GM23248 (cell line): ENCODE measurements at places on chromosomes 5 and 9.

DNA sequence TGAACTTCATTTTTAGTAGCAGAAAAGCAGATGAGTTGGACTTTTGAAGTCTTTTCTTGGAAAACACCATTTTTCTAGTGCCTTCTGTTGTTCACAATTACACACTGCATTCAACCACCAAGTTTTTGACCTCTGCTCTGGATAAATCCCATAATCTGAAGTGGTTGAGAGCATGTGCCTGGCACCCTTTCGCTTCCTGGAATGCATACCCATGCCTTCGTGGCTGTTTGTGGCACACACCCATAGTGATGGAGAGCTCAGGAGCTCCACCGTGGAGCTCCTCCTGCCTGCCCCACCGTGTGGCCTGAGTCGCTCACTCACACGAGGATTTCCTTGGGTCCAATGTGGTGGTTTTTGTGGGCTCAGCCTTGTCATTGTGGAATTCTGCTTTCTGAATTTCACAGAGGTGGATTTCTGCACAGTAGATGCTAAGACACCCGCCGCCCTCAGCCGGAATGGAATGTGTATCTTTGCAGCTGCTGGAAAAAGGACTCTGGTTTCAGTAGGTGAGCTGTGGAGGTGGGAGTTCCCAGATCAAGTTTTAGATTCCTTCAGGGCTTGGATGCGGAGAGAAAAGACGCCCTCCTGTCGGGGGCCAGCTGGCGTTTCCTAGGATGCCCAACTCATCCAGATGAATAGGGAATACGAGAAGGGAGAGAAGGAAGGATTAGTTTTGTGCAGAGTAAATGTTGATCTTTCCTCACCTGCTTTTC, 500.4 kb downstream of the IRX1 start:
- H3K27me3 ChIP-seq: no peaks in the 10 kb centered on the region
- H3K36me3 ChIP-seq: no peaks in the 10 kb centered on the region
- H3K27ac ChIP-seq: no peak overlapping the region
- no peak overlapping the region for H3K4me3 ChIP-seq
- H3K4me1 ChIP-seq: no peaks in the 10 kb centered on the region

DNA sequence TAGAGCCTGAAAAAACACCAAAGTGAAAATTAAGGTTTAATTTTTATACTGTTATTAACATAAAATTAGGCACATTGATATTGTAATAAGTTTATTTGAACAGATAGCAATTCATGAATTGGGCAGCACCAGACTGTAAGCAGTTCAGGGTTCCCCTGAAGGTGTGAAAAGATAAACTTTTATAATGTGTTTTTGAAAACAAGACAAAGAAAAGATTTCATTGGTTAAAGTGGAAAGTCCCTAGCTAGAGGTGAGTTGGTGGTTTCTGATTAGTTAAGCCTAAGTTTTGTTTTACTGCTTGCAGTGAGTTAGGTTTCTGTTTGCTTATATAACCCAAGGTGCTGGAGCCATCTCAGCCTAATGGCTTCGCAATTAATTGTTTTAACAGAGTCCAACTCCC, 96.5 kb upstream of the RPS23 start:
- no peaks in the 10 kb centered on the region for H3K36me3 ChIP-seq
- no peaks in the 10 kb centered on the region for H3K4me1 ChIP-seq
- H3K27me3 ChIP-seq: no peaks in the 10 kb centered on the region
- H3K4me3 ChIP-seq: no peak overlapping the region

DNA sequence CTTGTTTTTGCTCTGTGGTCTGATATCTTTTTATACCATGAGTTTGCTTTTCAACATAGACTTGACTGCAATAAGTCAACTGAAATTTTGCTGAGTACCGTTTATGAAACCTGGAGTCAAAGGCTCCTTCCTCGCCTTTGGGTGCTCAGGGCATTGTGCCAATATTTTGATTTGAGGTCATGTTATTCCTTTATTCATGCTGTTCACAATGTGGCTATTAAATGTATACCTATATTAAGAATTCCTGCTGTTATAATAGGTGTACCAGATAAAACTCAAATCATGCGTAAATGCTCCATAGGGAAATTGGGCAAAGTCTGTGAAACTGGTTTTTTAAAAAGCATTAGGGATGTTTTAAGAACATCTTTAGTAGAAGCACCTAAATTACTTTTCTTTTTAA, 334.0 kb upstream of the NUDT12 start:
- H3K27me3 ChIP-seq: no peaks in the 10 kb centered on the region
- H3K27ac ChIP-seq: no peak overlapping the region
- no peaks in the 10 kb centered on the region for H3K4me1 ChIP-seq

DNA sequence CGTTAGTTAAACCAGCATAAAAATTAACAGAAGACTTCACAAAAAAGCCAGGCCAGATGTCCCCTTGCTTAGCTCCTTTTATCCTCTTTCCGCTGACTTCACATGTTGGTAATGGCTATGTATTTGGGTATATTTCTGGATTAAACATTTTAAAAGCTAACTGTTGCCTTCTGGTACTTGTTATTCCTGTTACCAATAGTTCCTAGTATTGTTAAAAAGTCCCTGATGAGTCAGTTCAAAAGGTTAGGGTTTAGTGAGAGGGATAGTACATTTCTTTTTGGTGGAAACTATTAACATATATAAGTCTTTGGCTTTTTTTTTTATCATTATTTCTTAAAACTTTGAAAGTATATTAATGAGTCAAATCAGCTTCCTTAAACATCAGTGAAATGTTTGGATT, 103.2 kb upstream of the ELL2 start:
- peak; percentile 41 for DNase-seq
- H3K4me3 ChIP-seq: no peak overlapping the region
- no peaks in the 10 kb centered on the region for H3K27me3 ChIP-seq
- H3K27ac ChIP-seq: peak overlapping the region; percentile 88; the same call in 1 of the 2 replicates
- peaks cover 44% of the 10 kb centered on the region for H3K4me1 ChIP-seq

DNA sequence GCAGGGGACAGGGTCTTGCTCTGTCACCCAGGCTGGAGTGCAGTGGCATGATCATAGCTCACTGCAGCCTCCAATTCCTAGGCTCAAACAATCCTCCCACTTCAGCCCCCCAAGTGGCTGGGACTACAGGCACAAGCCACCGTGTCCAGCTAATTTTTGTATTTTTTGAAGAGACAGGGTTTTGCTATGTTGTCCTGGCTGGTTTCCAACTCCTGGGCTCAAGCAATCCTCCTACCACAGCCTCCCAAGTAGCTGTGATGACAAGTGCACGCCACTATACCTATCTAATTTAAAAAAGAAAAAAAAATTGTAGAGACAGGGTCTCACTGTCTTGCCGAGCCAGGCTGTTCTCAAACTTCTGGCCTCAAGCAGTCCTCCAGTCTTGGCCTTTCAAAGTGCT, 31.6 kb upstream of the LECT2 start:
- peak overlapping the region; percentile 4 for H3K27ac ChIP-seq
- no peak overlapping the region for H3K4me3 ChIP-seq
- H3K27me3 ChIP-seq: no peaks in the 10 kb centered on the region
- H3K36me3 ChIP-seq: no peaks in the 10 kb centered on the region
